Cerebellar nuclear complex (tissue), 1 donor: ENCODE measurements at places on chromosomes 11 and 22.

- DNase-seq: no peak
Observed at GRCh38 chr11:10701982-10702381, 8.4 kb upstream of the IRAG1 start.

DNA sequence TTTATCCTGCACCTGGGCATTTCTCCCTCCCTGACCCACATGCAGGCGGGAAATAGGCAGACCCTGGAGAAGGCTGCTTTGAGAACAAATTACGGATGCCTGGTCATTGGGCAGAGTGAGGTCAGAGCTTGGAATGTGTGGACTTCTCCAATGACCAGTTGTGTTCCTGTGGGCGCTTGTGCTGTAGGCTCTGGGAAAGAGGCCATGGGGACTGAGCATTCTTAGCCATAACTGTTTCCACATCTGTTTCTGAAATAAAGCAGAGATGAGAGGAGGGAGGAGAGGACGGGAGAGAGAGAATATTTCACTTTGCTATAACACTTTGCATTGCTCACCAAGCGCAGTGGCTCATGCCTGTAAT, 11.2 kb upstream of the TMEM184B start:
- DNase-seq: no peak

GRCh38 chr11:17790453-17790852, 55.9 kb downstream of the KCNC1 start:
- no peak for DNase-seq

GRCh38 chr11:66371627-66372415, at the start of gene SLC29A2:
Gene SLC29A2 (minus strand): TSS chr11:66371760. CDS start chr11:66371591, 169 bp downstream.
- no peak for DNase-seq

DNA sequence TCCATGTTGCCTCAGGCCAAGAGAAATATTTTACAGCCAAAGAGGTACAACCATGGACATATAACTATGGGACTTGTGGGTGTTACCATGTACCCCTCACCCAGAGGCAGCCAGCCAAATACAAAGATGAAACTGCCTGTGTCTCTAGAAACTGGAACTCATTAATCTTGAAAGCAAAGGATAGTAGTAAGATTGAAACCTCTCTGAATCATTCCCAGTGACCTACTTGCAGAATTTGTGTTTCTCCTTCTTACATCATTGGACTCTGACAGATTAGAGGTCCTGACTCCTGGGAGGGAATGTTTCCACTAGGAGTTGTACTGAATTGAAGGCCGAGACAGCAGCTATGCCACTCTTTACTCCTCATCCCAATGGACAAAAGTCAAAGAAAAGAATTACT, 257.4 kb upstream of the UBASH3B start:
- no peak for DNase-seq

GRCh38 chr11:128893578-128894285, 2.6 kb downstream of the KCNJ5 start:
- DNase-seq: no peak

GRCh38 chr11:7651140-7651551, 22.2 kb downstream of the CYB5R2 start:
- no peak for DNase-seq

GRCh38 chr22:46587061-46587460, 33.1 kb upstream of the GRAMD4 start:
- no peak for DNase-seq

DNA sequence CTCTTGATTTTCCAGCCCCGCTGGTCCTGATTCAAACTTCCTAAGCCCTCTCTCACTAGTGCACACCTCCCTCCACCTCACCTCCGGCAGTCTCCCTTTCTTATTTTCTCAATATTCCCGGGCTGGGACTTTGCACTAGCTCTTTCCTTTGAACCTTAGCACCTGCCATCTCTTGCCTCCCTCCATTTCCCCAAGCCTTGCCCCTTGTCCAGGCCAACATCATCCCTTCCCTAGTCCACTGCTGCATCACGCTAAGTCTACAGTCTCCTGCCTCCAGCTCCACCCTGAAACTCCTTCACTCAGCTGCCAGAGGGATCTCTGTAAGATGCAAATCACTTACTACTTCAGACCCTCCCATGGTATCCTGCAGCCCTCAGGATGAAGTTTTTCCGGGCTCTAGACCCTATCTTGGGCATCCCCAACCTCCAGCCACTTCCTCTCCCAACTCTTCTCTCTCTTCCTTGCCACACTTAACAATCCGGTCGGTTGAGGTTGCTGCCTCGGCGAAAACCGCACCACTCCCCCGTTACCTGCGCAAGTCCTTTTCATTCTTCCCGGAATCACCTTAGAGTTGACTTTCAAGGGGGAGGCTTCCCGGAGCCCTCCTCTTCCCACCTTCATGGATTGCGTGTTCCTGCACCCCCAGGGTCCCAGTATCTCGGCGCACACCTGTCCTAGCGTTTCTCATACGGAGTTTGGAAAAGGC, 42.7 kb downstream of the NECTIN1 start:
- DNase-seq: no peak

DNA sequence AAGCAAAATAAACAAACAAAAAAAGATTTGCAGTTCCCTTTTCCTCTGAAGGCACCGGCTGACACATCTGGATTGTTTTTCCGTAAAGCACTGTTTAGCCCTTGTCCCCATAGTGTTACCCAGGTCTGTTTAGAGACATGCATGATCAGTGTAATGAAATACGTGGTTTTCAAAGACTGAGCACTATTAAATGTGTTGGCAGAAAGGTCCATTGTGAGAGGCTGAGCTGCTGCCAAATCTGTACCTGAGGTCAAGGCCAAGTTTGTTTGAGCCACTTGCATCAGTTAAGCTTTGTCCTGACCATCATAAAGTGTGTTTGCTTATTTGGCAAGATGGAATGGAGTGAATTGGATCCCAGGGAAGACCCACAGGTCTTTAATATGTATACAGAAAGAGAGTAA, 26.3 kb downstream of the CTR9 start:
- DNase-seq: no peak
